ENCODE measurements at places on chromosomes 5 and 9.

DNA sequence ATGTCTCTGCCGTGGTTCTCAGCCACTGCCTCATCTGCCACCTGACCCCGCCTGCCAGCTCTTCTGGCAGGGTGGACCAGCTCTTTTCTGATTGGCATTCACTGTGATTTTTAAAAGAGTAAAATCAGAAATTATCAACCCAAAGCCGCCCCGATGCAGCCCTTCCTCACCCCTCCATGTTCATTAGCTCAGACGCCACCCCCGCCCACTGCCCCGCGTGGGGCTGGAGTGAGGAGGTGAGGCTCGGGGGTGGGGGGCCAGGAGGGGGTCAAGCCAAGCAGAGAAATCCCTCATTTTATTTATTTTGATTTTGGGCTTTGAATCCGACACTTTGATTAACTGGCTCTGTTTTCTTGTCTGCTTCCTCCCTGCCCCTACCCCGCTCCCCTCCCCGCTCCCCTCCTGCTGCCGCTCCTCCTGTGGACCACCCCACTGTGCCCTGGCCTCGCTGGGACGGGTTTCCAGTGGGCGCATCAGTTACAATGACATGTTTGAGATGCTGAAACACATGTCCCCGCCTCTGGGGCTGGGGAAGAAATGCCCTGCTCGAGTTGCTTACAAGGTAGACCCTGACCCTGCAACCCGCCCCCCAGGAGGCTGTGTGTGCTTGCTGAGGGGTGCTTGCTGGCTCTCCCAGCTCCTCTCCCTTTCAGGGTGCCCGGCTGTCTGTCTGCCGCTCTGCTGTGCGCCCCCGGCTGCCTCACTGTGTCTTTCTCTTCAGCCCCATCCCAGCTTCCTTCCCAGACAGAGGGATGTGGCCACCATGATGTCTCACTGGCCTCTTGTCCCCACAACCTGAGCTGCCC lies 224.9 kb downstream of the CACNA1B start:
- no peak for DNase-seq

DNA sequence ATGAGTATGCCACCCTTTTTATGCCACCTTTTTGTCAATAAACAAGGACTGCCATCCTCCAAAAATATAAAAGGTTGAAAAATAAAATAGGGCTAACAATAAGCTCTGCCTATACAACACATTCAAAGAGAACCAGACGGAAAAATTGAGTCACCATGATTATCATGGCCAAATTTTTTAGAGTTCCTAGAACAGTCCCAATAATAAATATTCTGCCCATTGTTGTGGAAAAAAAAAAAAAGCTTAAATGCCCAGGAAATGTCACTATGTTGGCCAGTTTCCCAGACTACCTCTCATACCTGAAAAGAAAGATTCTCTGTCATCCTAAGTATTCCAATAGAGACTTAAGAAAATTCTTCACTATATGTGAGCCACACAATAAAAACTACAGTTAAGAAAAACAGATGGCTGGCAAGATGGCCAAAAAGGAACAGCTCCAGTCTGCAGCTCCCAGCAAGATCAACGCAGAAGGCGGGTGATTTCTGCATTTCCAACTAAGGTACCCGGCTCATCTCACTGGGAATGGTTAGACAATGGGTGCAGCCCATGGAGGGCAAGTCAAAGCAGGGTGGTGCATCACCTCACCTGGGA lies 149.0 kb downstream of the TMEM161B start:
- no peak for DNase-seq

GRCh38 chr9:93636667-93637066 lies 60.3 kb downstream of the PHF2 start:
- no peak for DNase-seq

- DNase-seq, result no peak
Measured at GRCh38 chr9:3906437-3907213, 380.8 kb upstream of the RFX3 start.

- no peak for DNase-seq
Measured at GRCh38 chr5:142319105-142319504, 5.7 kb downstream of the SPRY4 start.

DNA sequence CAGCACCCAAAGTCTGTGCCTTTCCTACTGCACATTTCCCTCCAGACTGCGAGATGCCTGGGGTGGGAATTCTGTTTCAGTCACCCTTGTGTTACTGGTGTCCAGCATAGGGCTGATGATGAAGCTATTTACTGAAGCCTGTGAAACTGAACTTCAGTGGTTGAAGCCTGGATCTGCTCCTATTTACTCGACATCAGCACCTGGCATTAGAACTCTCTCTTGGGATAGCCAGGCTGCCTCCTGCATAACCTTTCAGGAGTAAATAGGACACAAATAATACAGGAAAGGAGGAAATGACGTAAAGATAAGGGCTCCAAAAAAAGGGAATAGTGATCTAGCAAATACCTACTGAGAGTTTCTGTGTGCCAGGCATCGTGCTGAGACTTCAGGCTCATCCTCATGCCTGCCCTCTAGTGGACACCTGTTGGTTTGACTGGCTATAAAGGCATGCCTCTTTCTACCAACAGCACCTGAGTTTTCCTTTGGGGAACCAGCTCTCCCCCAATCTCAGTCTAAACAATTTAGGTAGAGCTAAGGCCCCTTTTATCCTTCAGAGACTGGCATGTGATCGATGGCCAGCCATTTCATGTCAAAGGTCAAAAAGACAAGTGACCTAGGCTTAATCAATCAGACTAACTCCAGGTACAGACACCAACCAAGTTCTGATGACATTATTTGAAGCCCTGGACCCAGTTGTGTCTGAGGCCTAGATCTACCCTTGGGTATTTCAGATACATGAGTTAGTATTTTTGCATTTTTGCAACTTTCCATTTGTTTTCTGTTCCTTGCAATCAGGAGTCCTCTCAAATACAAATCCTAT lies 192.1 kb upstream of the TRIM32 start:
- DNase-seq, result peak; percentile 37

GRCh38 chr5:60959156-60959555 lies 14.2 kb downstream of the NDUFAF2 start:
- DNase-seq, result peak; percentile 40

DNA sequence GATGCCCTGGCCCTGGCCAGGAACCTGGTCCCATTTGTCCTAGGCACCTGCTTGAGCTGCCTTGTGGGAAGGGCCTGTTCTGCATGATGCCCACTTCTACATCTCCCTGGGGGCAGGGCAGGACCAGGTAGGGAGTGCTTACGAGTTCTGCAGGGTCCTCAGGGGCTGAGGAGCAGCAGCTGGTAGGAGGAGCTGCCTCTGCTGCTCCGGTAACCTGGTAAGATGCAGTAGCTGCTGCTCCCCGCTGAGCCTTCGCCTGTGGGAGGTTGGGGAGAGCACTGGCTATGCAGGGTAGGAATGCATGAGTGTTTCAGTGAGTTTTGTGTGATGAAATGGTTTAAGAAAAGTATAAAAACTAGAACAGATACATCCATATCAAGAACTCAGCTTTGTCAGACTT lies 13.6 kb downstream of the LRRC8A start:
- no peak for DNase-seq

- no peak for DNase-seq
Measured at GRCh38 chr9:104849023-104849422, 78.9 kb downstream of the ABCA1 start.

DNA sequence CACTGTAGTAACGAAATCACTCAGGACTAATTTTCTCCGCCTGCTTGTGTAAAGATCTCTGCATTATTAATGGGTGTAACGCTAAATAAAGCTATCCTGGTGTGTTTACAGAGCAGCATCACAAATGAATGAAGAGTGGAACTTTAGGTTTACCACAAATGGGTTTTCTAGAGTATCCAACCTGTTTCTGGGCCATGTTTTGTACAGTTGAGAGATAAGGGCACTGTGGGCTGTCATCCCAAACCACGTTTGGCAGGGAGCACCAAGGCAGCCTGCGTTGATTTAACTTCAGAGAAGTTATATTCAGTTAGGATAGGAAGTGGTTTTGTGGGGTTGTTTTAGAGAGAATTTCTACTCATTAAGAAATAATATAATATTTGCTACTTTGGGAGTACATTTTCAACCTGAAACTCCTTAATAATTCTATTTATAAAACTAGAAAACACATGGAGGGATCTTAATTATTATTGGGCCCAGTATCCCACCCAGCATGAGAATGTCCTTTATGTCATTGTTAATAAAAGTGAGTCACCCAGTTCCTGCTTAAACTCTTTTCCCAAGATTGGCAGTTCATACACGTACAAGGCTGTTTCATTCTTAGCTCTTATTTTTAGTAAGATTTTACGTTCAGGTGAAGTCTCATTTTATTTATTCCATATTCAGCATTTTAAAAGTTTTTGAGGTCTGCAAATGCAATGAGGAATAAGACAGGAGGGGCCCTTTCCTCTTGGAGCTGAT lies 8.0 kb downstream of the KCNN2 start:
- DNase-seq, result no peak

DNA sequence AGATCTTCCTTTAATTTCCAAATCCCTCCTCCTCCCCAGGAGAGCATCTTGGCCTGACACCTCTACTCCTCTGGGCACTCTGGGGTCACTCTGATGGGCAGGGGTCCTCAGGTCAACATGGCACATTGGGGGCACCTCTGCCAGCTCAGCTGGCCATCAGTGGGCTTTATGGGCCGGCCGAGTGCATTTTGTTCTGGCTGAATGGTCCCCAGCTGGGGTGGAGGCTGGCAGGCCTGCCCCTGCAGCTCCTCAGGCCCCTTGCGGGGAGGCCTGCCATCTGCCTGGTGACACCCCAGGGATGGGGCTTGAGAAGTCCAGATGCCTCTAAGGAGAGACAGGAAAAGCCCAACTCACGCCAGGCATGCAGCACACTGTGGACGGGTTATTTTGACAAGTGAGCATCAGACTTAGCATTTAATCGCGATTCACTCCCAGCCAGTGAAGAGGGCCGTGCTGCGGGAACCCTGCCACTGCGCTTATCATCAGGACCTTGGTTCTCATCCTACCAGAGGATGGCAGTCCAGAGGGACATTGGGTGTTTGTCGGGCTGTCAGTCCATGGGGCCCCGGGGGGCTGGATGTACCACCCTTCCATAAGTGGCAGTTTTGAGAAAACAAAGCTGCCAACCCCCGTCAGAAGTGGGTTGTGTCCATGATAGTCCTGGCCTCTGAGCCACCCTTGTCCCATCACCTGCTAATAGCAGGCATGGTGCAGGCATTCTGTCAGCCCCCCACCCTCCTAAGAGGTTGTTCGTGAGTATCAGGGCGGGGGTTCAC lies 21.7 kb downstream of the PHF2 start:
- DNase-seq, result no peak

- no peak for DNase-seq
Measured at GRCh38 chr9:130905125-130905901, 8.7 kb upstream of the QRFP start.
